ENCODE measurements at places on chromosomes 5 and 9.
A peak's percentile ranks its signal among the peaks of the same experiment; 100 is the strongest.

GRCh38 chr9:34492051-34492450 lies 30.7 kb downstream of the ENHO start:
- no peak for DNase-seq

DNA sequence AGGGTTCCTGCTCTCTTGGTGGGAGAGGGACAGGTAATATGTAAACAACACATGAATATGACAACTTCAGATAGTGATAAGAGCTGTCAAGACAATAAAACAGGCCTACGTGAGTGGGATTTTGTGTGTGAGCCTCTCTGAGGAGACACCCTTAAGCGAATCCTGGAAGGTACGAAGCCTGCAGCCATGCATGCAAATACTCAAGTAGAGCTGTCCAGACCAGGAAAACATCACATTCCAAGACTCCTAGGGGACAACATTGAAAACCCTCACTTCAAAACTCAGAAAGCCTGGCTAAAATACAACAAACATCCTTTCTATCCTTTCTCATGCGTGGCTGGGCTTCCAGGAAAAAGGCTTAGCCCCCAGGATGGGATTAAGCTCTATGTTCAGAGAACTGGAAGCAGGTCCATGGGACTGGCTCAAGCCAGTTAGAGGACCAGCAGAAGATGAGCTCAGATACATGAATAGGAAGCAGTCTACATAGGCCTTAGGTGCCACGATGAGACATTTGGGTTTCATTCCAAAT lies 124.8 kb upstream of the IQGAP2 start:
- no peak for DNase-seq

GRCh38 chr5:113293068-113293974 lies 141.5 kb downstream of the TSSK1B start:
- DNase-seq, result no peak

- DNase-seq, result no peak
Measured at GRCh38 chr5:124870070-124870469, 123.6 kb upstream of the ZNF608 start.

DNA sequence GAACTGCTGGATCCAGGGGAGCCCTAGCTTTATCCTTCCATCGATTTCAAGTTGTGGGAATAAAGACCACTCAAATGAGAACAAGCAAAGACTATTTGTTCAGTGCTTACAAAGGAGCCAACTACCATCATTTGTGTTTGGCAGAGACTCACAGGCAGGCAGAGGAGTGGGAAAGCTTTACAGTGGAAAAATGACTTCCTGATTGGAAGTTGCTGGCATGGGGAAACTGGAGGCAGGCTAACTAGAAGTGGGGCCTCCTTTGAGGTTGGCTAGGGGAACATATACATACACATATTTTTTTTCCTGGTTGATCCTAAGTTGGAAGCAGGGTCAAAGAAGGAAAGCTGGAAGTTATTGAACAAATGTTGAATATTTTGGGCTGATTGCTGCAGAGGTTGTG lies 121.7 kb downstream of the ACTBL2 start:
- DNase-seq, result no peak

- DNase-seq, result no peak
Measured at GRCh38 chr5:140106101-140106500, 7.8 kb upstream of the PURA start.

DNA sequence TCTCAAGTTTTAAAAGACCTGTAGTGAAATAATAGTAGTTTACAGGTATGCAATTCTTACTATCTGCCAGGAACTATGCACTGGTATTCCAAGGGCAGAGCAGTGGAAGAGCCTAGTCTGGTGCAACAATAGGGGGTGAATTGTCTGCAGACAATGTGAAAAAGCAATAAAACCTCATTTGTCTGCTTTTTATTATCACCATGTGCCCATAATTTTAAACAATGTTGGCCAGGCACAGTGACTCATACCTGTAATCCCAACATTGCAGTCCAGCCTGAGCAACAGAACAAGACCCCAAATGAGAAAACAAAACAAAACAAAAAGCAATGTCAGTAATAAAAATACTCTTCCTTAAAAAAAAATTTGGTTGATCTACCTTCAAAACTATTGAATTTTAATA lies 12.2 kb upstream of the SLC44A1 start:
- no peak for DNase-seq

GRCh38 chr5:56816546-56817081 lies 1.3 kb downstream of the MAP3K1 start:
- DNase-seq, result peak; percentile 48

GRCh38 chr5:1546556-1546955 lies 22.8 kb upstream of the LPCAT1 start:
- no peak for DNase-seq

- no peak for DNase-seq
Measured at GRCh38 chr9:98786750-98787510, 9.4 kb downstream of the ANKS6 start.

DNA sequence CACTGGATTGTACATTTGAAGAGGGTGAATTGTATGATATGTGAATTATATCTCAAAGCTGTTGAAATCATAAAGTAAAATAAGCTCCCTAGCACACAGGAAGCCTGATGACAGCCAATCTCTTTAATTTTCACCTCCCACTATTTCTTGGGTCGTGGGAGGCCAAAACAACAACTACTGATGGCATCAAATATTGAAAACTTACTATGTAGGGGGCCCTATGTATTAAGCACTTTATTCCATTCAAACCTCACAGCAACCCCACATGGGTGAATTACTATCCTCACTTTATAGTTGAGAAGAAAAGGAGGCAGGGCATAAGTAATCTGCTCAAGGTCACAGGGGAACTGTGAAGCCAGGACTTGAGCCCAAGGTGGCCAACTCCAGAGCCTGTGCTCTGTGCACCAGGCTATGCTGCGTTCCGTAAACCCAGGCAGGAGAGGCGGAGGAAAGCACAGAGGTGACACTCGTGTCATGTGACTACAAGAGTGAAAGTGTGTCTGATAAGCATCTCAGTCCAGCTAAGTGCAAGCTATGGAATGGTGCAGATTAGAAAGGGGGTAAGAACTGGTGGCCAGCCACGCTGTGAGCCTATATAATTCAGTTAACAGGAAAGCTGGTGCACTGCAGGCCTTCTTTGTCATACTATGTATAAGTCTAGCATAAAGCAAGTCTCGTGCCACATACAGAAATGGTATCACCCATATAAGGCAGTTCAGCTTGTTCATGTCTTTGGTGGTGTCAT lies 221.0 kb downstream of the DCP2 start:
- no peak for DNase-seq

- DNase-seq, result no peak
Measured at GRCh38 chr5:37214550-37214949, 34.6 kb downstream of the CPLANE1 start.

- no peak for DNase-seq
Measured at GRCh38 chr5:82364497-82364896, 86.3 kb upstream of the RPS23 start.

DNA sequence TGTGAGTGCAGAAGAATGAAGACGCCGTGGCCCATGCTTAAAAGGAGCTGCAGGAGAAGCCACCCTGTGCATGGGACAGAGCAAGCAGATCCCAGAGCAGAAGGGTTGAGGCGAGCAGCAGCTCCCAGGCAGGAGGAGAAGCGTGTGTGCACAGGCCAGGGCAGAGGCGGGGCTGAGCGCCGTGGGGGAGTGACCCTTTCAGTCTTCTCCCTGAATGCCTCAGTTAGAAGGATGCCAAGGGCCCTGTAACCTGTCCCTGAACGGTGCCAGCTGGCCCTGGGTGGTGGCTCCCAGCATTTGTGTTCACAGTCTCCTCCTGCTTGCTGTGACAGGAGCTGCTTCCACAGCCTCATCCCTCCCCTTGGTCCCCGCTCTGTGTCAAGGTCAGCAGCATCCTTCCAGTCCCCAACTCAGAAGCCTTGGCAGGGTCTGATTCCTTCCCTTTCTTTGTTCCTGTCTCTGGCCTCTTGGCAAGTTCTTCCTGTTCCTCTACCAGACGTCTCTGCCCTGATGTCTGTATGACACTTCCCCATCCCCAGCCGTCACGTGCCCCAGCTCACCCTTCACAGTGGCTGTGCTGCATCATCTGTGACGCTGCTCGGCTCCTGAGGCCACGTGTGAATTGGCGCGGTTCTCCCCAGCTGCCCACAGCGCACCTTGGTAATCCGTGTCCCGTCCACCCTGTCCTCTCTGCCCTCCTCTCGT lies 5.2 kb downstream of the EXOC3 start:
- no peak for DNase-seq

DNA sequence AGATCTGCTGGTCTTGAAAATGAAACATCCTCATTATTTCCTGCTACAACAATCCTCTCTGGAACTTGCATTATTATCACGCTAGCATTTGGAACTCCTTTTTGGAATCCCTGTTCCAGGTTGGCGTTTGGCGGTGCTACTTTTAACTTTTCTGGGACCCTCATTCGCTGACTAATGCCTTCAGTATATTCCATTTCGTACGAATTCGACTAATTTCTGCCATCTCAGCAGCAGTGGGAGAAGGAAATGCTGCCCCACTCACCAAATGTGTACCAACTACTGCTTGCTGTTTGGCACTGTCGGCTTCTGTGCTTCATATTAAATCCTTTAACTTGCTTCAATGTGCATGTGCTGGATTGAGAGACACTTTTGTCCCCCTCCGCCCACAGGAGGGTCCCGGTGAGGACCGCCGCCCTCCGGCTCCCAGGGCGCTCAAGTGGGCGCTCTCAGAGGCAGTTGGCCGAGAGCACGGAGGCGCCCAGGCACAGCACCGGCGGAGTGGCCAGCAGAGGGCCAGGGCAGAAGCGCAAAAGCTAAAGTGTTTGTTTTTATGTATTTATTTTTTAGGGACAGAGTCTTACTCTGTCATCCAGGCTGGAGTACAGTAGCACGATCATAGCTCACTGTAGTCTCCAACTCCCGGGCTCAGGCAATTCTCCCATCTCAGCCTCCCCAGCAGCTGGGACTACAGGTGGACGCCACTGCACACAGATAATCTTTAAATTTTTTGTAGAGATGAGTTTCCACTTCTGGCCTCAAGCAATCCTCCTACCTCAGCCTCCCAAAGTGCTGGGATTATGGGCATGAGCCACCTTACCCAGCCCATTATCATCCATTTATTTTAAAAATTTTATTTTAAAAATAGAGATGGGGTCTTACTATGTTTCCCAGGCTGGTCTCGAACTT lies 11.9 kb downstream of the PDE6A start:
- no peak for DNase-seq

GRCh38 chr5:179887095-179887494 lies 20.6 kb downstream of the TBC1D9B start:
- no peak for DNase-seq

- DNase-seq, result no peak
Measured at GRCh38 chr9:97873425-97873824, 20.4 kb downstream of the FOXE1 start.

DNA sequence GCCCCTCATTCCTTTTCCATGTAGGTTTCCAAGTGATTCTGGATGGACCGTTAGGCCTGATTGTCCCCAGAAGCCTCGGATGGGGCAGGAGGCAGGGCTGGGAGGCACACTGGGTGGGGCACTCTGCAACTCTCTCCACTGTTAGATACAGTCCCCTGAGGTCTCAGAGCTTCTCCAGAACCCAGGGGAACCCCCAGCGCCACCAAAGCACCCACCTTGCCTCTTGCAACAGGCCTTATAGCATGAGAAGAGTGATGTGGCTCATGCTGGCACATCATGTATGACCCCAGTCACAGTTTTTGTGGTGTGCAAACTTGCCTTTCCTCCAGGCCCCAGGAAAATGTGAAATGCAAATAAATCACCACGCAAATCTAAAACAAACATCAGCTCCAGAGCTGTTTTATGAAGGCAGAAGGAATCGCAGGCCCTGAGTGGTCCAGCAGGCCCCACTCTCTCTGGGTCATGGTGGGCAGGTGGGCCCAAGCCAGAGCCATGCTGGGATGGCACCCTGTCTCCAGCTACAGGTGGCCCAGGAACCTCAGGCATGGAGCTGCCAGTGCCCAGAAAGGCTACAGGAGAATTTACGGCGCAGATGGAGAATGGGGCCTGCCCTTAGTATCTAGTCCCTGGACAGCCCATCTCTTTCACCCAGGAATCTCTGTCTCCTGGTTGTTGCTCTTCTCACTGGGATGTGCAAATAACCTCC lies 36.3 kb upstream of the CDKN2AIPNL start:
- no peak for DNase-seq

- no peak for DNase-seq
Measured at GRCh38 chr5:151417712-151418111, 29.7 kb upstream of the SLC36A1 start.

GRCh38 chr5:147303976-147304375 lies 69.2 kb downstream of the STK32A start:
- no peak for DNase-seq

GRCh38 chr9:134659688-134660131 lies 18.1 kb downstream of the COL5A1 start:
- DNase-seq, result no peak

DNA sequence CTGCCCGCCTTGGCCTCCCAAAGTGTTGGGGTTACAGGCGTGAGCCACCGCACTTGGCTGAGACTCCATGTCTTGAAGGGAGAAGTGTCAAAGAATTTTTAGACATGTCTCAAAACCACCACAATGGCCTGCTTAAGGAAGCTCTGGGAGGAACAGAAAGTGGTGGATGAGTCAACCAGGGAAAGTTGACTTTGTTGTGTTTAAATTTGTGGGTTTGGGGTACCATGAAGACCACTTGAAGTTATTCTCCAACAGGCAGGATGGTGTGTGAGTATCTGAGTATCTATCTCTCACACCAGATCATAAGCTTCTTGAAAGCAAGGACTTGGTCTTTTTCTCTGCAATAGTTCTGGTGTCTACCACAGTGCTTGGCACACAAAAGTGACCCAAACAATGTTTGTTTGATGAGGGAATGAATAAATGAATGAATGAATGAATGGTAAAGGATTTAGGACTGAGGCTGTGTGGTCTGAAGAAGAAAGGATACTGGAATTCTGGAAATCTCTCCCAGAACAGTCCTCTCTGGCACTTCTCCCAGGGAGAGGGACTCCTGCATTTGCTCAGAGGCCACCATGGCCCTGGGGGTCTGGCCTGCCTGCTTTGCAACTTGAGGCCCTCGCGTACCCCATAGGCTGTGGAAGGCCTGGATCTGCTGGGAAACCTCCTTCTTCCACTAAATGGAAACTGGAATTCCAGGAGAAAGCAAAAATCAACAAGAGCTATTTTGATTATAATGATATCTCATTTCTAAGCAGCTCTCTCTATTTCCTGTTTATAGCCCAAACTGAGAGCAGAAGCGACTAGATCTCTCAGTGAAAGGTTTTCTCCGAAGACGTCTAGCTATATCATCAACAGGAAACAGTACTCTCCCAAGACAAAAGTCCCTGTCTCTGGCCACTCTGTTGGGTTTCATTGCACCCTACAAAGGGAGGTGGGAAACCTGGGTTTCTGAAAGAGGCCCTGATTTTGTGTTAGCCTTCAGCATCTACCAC lies 187.9 kb downstream of the PALM2AKAP2 start:
- DNase-seq, result no peak

GRCh38 chr5:129118826-129119225 lies 24.3 kb downstream of the ISOC1 start:
- DNase-seq, result no peak

DNA sequence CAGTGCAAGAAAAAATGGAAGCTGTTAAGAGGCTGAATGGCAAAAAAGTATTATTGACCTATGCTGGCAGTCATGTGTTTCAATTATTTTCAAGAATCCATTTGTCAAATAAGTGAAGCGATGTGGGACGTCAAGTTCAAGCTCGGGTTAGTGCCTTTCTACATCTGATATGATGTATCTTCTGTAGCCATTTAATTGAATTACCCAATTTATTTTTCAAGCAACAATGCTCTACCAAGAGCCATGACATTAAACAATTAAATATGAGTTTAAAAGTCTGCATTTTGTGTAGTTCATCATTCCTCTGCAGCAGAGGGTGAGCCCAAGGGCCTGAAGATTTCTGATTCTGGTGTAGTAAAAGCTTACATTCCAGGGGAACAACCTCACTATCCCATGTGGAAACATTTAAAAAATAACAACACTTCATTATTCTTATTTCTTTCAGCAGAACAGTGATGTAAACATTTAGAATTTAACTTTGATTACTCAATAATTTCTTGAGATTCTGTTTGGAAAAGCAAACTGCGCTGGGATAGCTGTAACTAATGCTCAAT lies 619.7 kb upstream of the ARRDC3 start:
- DNase-seq, result no peak
